ENCODE measurements at places on chromosomes 12 and 14.

- peak; percentile 68 for DNase-seq
These were observed 764 bp upstream of the SPTB start for GRCh38 chr14:64880221-64881121.

- DNase-seq, result no peak
These were observed 16.2 kb upstream of the RIN3 start for GRCh38 chr14:92497391-92497790.

- DNase-seq, result no peak
These were observed 77.7 kb upstream of the KCNJ8 start for GRCh38 chr12:21852251-21852650.

- DNase-seq, result no peak
These were observed 6.6 kb upstream of the ABCD4 start for GRCh38 chr14:74309125-74310022.

GRCh38 chr12:6646276-6647082 is 753 bp downstream of the ACRBP start:
- DNase-seq, result no peak

DNA sequence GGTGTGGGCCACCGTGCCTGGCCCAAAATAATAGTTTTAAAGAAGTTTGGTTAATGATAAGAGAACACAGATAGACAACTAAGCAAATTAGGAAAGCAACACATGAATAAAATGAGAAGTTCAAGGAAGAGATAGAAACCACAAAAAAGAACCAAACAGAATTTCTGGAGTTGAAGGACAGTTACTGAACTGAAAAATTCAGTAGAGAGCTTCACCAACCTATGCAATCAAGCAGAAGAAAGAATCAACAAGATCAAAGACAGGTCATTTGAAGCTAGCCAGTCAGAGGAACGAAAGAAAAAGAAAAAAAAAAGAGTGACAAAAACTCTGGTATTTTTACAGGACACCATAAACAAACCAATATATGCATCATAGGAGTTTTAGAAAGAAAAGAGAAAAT is 15.4 kb upstream of the KRT83 start:
- DNase-seq, result no peak

- DNase-seq, result no peak
These were observed 1090.6 kb downstream of the GALC start for GRCh38 chr14:86902176-86902950.

DNA sequence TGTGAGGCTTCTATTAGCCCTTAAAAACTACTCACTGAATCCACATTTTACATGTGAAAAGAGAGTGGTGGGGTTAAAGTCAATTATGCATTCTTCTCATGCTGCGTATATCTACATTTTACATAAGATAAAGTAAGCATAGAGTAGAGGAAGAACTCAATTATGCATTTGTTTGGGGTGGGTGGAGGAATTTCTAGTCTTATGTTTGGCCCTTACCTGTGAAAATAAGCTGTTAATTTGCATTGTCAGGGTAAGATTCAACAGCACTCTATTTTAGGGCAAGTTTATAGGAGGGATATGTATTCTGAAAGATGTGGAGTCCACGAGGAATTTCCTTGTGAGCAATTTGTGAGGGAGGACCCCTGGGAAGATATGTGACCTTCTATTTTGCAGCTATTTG is 30.9 kb upstream of the CAPRIN2 start:
- DNase-seq, result no peak

- DNase-seq, result no peak
These were observed 3.7 kb upstream of the IGF1 start for GRCh38 chr12:102484017-102484416.

DNA sequence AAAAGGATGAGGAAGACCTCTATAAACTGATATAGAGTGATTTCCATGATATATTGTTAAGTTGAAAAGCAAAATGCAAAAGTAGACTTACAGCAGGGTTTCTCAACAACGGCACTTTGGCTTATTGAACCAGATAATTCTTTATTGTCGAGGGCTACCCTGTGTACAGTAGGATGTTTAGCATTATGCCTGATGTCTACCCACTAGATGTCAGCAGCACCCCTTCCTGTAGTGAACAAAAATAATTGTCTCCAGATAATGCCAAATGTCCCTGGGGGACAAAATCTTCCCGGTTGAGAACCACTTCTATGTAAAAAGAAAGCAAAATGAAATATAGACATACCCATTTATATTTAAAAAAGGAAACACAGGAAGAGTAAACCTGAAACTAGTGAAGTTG is 32.4 kb downstream of the ABCD2 start:
- no peak for DNase-seq

- no peak for DNase-seq
These were observed 10.4 kb downstream of the TMEM30B start for GRCh38 chr14:61270714-61271113.

- no peak for DNase-seq
These were observed 16.9 kb downstream of the LTBP2 start for GRCh38 chr14:74595006-74595735.

GRCh38 chr12:111756681-111757080 is 10.1 kb upstream of the ALDH2 start:
- DNase-seq, result no peak

DNA sequence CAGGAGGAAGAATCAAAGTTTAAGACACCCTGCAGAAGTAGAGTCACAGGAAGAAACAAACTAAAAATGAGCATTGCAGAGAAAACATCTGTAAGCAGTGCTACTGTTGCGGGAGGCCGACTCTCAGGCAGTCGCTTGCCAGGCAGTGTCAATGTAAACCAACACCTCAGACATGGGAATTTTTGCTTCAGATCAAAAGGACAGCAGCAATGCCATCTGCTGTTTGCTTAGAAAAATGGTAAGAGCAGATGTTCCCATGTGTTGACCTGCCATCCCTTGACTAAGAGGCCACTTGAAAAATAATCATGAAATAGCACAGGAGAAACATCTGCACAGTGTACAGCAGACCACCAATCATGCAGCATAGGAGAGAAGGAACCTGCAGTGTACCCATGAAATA is 196.6 kb downstream of the SLC25A21 start:
- DNase-seq, result no peak

DNA sequence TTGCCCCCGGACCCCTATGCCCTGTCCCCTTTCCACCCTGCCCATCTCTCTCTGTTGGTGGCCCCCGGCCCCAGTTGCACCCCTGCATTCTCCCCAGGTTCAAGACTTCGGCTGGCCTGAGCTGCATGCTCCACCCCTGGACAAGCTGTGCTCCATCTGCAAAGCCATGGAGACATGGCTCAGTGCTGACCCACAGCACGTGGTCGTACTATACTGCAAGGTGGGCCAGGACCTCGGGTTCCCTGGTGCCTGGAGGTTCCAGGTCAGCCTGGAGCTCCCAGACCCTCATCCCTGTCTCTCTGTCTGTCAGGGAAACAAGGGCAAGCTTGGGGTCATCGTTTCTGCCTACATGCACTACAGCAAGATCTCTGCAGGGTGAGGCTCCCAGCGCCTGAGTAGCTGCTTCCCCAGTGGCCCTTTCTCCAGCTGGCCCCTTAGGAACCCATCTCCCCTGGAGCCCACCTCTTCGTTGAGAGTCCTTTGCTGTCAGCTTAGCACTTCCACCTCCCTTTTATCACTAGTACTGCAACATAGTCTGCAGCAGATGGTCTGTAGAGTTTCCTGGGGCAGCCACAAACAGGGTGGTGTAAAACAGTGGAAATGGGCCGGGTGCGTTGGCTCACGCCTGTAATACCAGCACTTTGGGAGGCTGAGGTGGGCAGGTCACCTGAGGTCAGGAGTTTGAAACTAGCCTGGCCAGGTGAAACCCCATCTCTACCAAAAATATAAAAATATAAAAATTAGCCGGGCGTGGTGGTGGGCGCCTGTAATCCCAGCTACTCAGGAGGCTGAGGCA is 5.8 kb downstream of the TNS2 start:
- DNase-seq, result no peak

DNA sequence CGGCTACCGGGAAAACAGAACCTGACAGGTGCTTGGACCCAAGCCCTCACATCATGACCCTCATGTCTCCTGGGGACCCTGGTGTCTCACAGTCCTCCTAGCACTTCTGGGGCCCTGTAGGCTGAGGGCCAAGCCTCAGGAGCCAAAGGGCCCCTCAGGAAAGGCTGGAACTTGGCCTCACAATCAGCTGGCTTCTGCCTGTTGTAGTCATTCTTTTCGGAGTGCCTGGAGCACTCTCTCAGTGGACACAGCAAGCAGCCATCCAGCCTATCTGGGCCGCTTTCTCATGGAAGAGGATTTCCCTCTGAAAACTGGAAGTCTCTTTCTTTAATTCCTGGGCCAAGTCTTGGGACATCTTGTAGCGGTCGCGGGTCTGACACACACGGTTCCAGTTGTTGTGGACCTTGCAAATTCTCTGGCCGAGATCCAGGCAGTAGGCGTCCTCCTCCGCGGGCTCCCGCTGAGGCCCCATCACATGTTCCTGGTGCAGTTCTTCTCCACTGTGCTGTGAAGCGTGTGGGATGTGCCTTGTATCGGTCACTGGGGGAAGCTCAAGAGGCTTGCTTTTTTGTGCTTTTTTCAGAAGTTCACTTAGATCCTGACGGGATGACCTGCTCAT is 169.3 kb downstream of the EMP1 start:
- DNase-seq, result no peak

DNA sequence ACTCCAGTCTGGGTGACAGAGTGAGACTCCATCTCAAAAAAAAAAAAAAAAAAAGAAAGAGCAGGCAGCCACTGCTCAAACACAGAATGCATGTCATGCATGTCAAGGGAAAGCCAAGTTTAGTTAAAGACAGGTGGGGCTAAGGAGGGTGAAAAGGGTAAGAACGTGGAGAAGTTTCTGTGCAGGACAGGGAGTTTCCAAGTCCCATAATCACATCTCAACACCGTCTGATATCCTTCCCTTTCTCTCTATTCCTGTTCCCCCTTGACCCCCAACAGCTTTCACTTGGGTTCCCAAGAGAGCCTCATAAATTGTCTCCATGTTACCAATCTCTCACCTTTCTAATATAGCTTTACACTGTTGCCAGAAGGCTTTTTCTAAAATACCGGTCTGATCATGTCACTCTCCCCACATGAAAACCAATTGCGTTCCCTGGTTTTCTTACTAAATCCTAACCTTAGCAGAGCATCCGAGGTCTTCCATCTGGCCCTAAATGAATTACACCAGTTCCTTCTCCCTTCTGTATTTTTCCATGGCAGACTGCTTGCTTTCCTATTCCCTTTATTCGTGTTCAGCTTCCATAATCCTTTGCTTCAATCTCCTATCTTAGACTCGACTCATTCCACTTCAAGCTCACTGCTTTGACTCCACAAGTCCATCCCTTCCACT is 37.0 kb downstream of the LIMA1 start:
- no peak for DNase-seq

- no peak for DNase-seq
These were observed 25.6 kb upstream of the PCNX1 start for GRCh38 chr14:70881549-70882177.

GRCh38 chr12:27081668-27082111 is 688 bp downstream of the C12orf71 start:
- DNase-seq, result no peak

GRCh38 chr14:101716077-101716950 is 45.2 kb upstream of the PPP2R5C start:
- DNase-seq, result no peak

GRCh38 chr14:62776300-62776699 is 269.0 kb downstream of the KCNH5 start:
- no peak for DNase-seq

DNA sequence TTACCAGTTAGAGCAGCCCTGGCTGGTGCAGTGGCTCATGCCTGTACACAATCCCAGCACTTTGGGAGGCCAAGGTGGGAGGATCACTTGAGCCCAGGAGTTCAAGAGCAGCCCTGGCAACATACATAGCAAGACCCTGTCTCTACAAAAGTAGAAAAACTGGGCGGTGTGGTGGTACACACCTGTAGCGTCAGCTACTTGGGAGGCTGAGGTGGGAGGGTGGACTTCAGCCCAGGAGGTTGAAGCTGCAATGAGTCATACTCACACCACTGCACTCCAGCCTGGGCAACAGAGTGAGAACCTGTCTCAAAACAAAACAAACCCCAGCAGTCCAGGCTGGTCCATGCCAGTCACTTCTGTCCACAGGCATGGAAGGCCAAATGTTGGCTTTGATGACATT is 7.4 kb downstream of the COX14 start:
- no peak for DNase-seq

DNA sequence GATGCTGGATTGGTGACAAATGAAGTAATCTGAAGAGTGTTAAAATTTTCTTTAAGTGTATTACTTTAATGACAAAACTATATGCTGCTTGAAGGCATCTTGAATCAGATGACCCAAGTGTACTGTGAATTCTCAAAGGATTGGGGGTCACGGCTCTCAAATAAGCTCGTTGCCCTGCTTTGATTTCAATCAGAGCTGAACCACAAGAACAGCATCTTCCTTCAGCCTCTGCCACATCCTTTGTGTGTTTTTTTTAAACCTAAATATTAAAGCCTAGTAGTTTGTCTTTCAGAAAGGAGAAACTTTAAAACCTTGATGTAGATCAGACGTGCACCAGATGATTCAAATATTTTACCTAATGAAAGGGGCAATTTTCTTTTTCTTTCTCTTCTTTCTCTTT is 11.7 kb downstream of the ELK3 start:
- no peak for DNase-seq

- DNase-seq, result no peak
These were observed 310.4 kb downstream of the KCNH5 start for GRCh38 chr14:62734831-62735230.

DNA sequence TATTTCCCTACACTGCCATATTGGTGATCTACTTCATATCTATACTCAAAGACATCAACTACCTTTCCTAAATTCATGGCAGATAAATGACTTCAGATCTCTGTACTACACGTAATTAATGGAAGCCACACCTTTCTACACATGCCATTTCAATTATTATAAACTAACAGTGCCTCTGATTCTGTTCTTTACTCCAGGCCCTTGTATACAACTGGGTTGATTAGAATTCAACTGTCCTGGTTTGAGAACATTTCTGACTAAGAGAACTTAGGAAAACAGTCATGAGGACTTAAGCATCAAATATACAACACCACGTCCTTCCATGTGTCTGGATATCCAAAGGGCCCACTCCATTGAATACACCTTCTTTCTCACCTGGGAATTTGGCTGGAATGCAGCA is 1.8 kb downstream of the ACIN1 start:
- DNase-seq, result no peak

DNA sequence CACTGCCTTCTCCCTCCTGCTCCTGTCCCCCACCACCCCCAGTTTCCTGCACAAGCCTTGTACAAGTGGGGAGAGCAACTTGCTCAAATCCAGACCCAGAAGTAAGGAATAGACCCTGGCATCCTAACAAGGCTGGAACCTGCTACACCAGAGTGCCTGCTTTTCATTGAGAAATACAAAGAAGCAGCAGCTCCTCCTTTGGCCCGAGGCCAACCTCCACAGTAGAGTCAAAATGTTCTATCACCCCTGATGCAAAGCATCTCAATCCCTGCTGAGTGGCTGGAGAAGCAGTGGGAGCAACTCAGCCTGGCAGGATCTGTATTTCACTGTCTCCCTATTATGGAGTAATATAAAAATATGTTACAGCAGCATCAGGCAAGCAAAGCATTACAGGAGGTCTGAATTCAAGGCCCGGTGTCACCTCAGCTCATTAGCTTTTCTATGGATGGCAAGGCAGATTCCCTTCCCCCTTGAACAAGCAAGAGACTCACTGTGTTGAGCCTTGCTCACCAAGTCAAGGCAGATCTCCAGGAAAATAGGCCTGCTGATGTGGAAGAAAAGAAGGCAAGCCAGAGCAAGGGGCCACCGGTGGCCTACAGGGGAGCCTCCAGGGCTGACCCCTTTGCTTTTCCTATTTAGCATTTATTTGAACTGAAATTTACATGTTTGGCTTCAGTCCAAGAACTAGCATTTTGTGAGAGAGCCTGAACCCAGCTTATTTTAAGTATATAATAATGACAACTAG is 186.3 kb upstream of the EGLN3 start:
- DNase-seq, result no peak
